ENCODE measurements at places on chromosomes 3 and 15.

- DNase-seq = no peak
Measured at GRCh38 chr3:107837895-107838612, 252.8 kb downstream of the CD47 start.

GRCh38 chr3:29452934-29453283 lies 172.0 kb downstream of the RBMS3 start:
- no peak for DNase-seq

DNA sequence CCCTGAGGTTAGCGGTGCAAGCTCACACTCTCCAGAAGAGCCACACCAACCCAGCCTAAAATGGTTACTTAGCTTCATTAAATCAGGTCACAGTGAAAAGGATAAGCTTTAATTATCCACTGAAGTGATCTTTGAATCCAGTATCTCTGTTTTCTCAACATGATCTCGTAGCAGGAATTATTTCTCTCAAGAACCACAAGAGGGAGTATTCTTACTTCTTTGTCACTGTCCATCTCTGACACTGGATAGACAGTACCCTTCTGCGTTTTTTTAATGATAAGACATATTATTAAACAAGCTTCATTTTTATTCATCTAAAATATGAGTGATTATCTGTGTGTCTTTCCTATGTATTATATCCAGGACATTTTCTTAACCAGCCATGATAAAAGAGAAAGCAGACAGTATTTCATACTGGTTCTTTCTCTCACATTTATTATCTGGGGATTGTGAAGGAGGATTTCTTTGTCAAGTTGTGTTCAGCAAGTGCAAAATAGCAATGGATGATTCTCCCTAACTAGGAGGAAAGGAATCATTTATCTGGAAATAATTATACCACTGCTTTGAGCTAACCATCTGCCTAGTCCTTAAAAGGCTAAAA lies 105.4 kb upstream of the CCDC54 start:
- peak; percentile 41 for DNase-seq

- DNase-seq = peak; percentile 42
Measured at GRCh38 chr3:104526901-104527401, 839.8 kb upstream of the ALCAM start.

- no peak for DNase-seq
Measured at GRCh38 chr15:40908095-40908494, 13.8 kb downstream of the VPS18 start.

DNA sequence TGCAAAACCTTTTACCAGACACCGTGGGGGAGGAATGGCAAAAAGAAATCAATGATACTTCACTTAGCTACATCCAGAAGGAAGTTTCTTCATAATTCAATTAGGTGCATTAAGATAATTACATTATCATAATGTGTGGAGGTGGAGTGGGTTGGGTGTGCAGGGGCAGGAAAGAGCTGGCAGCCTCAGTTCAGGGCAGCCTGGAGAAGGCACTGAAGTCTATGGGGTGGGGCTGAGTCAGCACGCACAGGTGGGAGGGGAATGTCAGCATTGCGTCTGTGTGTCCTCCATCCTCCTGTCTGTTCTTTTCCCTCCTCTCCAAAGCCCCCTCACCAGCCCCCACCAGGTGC lies 278.8 kb downstream of the GABRG3 start:
- no peak for DNase-seq

DNA sequence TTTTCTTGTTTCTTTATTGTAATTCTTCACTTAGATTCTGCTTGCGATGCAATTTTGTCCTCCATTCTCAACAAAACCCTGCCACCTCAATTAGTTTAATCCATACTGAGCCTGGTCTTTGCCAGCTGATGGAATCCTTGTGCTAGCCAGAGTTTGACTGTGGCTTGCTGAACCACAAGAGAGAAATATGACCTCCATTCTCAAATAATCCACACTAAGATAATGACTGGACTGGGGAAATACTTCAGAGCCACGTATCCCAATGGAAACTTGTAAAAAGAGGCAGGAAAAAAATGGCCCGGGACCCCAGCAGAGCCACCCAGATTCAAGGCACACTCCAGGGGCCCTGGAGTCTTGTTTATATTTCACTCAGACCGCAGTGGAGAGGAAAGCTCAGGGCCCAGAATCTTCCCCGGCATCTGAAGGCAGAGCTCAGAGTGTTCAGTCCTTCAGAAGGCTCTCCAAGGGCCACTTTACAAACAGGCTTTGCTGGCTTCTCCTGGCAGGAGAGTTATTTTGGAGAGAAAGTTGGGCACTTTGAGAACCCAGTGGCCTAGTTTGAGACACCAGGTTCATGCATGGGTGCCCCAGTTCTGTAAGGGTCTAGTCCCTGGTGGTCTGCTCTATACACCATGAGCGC lies 62.7 kb downstream of the SSUH2 start:
- no peak for DNase-seq

DNA sequence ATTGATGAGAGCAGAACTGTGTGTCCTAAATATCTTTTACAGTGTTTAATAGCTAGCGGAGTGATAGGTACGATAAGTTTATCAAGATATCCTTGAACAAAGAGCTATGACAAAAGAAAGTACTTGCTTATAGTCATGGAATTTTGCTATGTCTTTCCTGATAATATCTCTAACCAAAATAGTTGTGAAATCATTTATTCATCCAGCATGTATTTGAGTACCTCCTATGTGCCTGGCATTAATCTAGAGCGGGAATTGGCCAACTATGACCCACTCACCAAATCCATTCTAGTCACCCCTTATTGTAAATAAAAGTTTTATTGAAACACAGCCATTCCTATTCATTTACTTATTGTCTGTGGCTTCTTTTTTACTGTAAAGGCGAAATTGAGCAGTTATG lies 46.6 kb downstream of the ZFAND6 start:
- no peak for DNase-seq

DNA sequence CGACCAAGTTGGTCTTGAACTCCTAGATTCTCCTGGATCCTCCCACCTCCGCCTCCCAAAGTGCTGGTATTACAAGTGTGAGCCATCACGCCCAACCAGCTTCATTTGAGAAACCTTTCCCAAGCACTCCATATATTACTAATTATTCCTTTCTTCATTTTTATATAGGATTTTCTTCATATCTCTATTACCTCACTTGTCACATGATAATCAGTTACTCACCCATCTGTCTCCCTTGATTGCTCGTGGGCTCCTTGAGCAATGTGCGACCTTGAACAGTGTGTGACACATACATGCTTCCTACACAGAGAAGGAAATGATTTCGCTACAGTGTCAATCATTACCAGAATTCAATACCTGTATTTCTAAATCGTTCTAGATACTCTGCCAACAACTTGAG lies 110.7 kb upstream of the C2CD4B start:
- DNase-seq = no peak

DNA sequence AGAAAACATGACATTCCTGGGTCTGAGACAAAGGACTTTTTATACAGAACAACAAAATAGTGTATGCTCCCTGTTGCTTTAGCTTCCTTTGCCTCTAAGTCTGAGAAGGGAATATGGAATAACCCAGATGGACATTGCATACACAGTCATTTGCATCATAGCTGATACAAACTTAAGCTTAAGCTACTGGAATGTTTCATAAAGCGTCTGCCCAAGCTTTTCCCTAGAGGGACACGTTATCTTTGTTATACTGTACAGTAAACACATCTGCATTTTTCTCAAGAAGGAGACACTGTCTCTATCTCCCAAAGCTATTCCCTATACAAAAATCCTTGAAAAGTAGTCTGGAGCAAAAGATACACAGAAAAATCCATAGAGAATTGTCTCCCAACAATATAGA lies 775.0 kb downstream of the DIPK2A start:
- no peak for DNase-seq

DNA sequence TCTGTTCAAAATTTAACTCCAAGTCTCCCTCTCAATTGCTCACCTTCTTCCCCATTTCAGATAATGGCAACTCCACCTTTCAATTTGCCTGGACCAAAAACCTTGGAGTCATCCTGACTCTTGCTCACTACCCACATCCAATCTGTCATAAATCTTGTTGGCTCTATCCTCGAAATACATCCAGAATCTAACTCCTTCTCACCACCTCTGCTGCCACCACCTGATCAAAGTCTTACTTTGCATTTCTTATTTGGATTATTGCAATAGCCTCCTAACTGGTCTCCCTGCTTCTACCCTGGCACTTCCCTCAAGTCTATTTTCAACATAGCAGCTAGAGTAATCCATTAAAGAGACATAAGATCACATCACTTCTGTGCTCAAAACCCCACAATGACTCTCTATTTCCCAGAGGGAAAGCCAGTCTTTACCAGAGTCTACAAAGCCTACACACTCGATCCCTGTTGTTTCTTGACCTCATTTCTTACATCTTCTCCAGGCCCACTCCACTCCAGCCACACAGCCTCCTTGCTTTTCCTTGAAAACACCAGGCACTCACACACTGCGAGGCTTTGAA lies 86.6 kb downstream of the GPR156 start:
- peak; percentile 35 for DNase-seq

GRCh38 chr3:145294572-145294971 lies 866.4 kb downstream of the PLOD2 start:
- DNase-seq = no peak

DNA sequence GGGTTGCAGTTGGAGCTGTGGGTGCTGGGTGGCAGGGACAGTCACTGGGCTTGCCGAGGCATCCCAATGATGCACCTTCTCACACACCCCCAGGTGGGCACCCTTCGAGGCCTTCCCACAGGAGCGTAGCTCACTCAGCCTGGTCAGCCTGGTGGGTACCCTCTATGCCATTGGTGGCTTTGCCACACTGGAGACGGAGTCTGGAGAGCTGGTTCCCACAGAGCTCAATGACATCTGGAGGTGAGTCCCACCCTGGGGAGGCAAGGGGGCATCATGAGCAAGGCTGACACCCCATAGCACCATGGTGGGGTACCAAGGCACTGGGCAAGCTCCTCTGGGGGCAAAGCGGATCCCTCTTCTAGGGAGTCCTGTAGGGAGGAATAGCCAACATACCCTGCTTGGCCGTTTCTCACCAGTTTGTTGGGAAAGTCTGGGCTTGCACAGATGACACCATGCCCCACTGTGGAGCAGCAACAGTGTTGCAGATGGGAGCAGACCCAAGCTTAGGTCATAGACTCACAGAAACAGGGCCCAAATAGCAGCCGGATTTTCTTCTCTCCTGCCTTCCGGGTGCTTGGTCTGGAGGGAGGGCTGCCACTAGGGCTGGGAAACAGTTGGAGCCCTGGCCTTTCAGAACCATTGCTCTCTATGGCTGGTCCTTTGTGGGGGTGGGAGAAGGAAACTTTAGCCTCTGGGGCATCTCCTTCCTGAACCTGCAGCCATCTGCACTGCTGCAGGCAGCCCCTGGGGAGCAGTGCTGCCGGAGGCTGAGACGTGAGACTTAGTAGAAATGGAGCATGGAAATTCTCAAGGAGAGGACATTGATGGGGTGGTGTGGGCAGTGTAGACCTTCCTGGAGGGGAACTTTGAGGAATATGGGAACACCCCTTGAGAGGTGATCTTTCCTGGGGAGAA lies 5.7 kb downstream of the KLHL40 start:
- no peak for DNase-seq

- DNase-seq = no peak
Measured at GRCh38 chr15:40063563-40064011, 24.6 kb upstream of the SRP14 start.

DNA sequence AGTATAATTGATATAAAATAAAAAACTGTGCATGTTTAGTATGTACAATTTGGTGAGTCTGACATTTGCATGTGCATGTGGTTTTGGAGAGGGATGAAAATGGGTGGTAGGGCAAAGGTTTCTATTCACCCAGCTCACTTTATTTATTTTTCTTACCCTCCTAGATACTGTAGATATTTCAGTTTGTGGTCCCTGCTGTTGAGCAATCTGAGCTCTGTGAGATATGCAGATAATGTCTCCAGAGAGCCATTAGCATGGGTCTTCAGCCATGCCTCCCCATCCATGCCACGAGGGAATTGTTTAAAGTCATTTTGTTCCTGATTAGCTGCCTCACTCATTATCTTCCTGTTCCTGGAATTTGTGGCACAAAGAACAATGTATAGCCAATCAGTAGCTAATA lies 44.4 kb upstream of the B3GALNT1 start:
- DNase-seq = peak; percentile 8

GRCh38 chr15:93088200-93088980 lies 621 bp downstream of the RGMA start:
- peak; percentile 32 for DNase-seq

GRCh38 chr3:164687211-164687610 lies 391.1 kb downstream of the SI start:
- DNase-seq = no peak

- DNase-seq = no peak
Measured at GRCh38 chr3:78398401-78398800, 1358.5 kb downstream of the ROBO2 start.

DNA sequence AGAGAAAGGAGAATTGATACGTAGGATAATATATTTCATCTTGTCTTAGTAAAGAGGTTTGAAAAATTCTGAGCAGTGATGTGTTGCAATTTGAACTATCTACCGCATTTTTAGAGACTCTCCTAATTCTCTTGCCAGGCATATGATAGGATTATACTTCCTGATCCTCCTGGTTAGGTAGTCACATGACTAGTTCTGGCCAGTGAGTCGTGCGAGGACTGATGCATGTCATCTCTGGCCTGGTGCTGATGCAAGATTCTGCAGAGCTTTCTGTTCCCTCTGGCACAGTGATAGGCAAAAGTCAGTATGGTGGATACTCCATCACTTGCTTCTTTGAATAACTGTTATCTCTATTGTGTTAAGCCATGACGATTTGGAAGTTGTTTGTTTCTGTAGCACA lies 277.6 kb upstream of the NAALADL2 start:
- no peak for DNase-seq

- no peak for DNase-seq
Measured at GRCh38 chr15:39204031-39204430, 376.8 kb upstream of the THBS1 start.

DNA sequence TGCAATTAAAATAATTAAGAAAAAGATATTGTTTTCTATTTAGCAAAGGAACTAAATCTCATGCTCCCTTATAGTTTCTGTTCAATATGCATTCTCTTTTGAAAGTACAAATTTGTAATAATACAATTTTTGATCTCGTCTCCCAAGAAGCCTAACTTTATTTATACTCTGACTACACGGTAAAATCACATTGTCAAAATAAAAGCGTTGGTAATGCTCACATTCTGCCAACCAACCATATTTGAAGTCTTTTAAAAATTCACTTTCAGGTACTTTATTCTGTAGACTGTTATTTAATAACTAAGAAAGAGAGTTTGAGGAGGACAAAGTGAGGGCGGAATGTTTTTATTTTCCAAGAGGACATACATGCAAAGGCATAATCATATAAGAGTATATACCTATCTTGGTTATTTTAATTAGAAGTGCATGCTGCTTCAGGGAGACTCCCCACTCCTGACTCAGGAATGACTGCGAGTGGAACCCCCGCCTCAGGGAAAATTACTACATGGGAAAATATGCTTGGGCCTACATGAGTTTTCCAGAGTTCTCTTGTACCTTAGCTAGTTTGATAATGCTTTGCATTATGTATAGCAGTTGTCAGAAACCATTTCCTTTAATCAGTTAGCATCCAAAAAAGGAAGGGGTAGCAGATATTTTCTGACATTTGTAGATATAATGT lies 19.3 kb downstream of the MBNL1 start:
- DNase-seq = no peak

GRCh38 chr3:150145659-150146058 lies 175.0 kb upstream of the PFN2 start:
- DNase-seq = no peak

GRCh38 chr3:115828401-115828800 lies 205.1 kb downstream of the GAP43 start:
- DNase-seq = no peak

Data from KBM-7 (cell line).